ENCODE measurements at places on chromosomes 6 and 20.

DNA sequence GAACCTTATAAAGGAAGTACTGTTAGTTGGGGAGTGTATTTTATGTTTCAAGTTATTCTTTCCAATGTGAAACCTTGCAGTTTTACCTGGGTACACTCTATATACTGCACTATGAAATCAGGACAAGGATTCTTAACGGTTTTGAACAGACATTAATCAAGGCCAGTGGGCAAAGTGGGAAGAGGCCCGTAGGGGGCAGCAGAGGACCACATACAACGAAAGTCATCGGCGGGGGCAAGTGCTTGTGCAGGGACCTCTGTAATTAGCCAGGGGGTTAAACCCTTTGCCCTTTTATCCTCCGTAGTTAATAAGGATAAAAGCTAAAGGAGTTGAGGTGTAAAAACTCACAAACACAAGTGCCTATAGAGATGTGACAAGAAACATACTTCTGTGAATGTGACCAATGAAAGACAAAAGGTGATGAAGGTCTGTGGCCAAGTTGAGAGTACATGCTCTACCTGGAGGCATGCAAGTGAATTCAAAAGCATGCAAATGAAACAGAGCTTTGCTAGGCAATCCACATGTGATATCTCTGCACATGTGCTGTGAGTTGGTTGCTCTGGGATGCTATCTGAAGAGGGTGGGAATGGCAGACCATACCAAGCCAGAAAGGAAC, 392.7 kb upstream of the MAN1A1 start:
- DNase-seq, result no peak

DNA sequence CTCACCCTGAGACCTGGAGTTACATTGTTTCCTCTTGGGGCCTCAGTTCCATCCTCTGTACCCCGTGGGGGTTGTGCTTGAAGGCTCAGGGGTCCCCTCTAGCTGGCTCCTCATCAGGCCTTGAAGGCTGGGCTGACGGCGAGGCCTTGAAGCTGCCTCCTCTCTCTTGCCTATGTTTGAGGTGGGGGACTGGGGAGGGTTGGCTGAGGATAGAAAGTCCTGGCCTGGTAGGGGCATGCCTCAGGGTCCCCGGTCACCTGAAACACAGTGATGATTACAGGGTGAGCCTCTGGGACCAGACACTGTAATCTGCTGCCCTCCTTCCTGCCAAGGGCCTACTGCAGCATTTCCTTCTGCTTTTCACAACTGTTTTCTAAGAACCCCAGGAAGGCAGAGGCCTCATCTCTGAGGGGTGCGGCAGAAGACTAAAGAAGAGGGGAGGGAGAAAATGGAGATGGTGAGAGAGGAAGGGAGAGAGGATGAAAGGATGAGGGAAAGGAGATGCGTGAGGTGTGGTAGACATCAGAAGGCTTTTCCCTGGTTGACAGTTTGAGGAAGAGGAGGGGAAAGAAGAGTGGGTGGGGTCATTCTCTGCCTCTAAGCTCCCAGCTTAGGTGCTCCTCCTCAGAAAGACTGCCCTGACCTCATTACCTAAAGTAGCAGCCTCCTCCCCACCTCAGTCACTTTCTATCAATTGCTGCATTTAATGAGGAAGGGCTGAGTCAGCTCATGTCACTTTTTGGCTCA, 29.7 kb downstream of the VEGFA start:
- DNase-seq, result no peak

- DNase-seq, result no peak
Measured at GRCh38 chr20:23160536-23161243, 74.6 kb upstream of the CD93 start.

- DNase-seq, result no peak
Measured at GRCh38 chr20:53922901-53923314, 147.5 kb downstream of the BCAS1 start.

- no peak for DNase-seq
Measured at GRCh38 chr20:50788045-50788991, 6.5 kb upstream of the BCAS4 start.

DNA sequence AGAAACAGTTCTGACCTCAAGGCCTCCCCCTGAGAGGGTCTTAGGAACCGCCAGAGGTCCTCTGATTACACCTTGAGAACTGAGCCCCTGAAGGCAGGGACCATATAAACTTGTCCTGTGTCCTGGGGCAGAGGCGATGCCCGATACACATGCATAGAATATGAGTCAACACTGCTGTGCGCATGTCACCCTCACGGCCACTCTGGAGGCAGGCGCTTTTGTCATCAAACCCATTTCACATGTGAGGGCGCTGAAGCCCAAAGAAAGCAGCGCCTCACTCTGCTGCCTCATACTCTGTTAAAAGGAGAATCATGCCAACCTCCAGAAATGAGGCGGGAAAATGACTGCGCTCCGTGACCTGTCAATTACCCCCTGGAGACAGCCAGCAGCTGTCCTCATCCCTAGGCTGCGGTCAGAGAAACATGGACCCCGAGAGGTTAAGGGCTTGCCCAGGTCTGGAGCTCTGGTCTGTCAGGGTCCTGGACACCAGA, 158.3 kb downstream of the GRM4 start:
- peak; percentile 76 for DNase-seq

DNA sequence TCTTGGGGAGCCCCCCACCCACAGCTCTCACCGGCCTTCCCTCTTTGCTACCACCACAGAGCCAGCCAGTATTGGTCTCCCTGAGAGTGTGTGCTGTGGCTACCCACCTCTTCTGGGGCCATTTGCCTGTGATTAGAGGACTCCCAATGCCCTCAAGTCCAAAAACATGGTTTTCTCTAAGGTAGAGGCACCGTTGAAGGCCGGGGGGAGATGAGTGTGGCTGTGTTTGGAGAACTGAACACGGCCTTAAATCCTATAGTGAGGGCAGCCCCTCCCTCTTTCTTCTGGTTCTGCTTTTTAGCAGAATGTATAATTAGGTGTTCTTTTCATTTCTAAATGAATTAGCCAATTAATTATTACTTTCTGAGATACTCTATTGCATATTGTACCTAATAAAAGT, 2.5 kb downstream of the CCR6 start:
- DNase-seq, result no peak

- no peak for DNase-seq
Measured at GRCh38 chr6:166351715-166352285, 9.5 kb upstream of the SFT2D1 start.

DNA sequence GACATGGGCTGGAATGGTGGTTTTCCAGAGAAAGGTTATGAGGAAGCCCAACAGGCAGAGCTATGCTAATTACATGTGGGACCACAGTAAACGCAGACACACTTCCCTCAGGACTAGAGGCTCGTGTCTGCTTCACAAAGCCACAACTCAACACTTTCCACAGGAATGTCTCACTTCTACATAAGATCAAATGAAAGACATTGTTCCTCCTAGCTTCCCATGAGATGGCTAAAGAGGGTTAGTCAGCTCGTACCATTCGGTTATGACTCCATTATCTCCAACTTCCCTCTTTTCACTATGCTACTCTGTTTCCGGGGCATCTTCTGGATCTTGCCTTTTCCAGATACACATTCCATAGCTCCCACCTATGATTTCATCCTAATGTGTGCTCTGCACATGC, 29.1 kb upstream of the ZC3H12D start:
- no peak for DNase-seq

- no peak for DNase-seq
Measured at GRCh38 chr6:6746333-6746969, 157.9 kb downstream of the LY86 start.

DNA sequence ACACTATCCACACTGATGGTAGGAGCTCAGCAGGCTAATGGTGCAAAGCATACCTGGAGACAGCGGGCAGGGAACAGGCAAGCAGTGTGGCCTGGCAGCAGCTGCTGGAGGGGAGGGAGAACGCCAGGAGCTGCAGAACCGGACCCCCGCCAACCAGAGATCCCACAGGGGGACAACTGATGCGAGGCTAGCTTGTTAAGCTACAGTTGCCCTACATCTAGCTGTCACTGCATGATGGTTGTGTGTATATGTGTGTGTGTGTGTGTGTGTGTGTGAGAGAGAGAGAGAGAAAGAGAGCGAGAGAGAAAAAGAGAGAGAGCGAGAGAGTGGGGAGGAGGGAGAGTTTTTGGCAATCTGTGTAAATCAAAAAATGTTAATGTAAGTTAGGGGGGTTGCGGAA, 69.7 kb upstream of the NHSL1 start:
- DNase-seq, result no peak

DNA sequence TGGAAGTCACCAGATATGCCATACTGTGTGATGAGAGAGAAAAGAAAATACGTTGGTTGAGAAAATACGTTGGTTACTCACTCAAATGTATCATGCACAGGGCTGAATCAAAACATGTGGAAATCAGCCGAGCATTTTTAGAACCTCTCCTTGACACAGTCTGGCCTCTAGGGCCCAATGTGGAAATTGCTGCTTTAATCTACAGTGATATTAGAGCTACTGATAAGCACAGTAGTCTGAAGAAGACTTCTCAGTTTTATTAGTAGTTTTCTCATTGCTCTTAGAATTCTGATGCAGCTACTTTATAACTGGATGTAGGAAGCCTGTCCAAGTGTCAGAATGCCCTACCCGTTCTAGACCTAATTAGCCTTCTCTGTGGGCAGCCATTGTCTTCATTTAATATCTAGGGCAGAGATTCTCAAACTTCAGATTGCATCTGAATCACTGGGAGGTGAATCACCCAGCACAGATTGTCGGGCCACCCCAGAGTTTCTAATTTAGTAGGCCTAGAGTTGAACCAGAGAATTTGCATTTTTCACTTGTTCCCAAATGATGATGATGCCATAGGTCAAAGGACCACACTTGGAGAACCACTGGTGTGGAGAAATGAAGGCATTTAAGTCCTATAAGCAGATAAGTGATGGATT, 229.1 kb downstream of the PLCB1 start:
- DNase-seq, result no peak

DNA sequence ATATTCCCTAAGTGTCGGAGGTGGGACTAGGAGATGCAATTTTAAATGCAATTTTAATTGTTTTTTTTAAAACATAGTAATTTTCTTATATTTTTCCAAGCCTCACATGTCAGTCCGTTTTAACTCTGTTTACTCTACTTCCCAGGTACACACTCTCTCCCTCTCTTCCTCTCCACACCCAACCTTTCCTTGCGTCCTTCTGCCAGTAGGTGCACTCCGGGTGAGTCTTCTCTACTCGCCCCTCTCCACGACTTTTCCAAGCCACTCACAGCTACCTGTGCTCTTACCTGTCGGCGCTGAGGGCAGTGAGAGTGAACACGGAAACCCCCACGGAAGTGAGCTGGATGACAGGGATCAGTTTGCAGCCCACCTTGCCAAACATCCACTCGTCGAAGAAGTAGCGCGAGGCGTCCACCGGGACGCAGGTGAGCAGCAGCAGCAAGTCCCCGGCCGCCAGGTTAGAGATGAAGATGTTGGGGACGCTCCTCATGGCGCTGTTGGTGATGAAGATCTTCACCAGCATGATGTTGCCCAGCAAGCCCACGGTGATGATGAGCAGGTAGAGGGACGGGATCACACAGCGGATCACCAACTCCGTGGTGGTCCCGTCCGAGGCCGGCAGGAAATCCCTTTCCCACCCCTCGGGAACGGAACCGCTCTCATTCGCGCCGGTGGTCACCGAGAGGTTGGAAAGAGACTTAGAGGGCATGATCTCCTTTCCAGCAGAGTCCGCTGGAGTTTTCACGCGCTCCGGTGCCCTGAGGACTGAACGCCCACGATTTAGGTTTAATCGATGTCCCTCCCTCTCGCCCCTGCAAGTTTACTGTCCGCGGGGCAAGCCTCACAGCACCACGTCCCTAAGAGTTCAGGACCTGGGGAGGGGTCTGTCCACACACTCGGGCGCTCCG, 44.5 kb upstream of the GJE1 start:
- no peak for DNase-seq

- DNase-seq, result no peak
Measured at GRCh38 chr6:7152462-7152861, 44.7 kb downstream of the RREB1 start.

- no peak for DNase-seq
Measured at GRCh38 chr20:3885715-3886114, 3.5 kb upstream of the PANK2 start.

DNA sequence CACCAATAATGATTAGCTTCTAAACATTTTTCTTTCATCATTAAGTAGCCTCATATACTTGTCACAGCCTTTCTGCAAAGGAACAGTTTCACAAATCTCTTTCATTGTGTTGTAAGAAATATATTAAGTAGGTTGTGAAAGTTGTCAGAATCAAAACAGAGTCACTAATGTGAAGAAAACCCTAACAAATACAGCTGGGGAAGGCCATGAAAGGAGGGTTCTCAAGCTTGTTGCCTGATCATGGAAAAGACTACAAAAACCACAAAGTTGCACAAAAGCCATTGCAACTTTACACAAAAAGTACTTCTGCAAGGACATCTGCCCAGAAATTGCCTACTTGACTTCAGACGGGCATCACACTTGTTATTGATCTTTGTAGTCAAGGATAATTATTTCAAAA, 216.1 kb downstream of the ALDH8A1 start:
- DNase-seq, result no peak

DNA sequence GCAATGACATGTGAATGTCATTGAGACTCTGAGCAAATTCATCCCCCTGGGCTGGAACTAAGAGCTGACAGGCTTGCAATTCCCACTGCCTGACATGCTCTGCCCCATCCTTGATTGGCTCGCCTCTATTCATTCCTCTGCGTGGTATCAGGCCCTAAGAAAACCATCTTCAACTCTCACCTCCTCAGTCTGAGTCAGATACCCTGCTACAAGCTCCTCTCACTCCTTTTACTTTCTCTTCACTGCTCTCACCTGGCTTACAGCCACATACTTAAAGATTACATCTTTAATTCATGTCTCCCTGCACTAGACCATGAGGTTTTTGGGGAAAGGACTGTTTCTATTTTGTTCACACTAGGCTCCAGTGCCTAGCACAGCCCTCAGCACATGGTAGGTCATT, 131.6 kb downstream of the KIF6 start:
- no peak for DNase-seq

DNA sequence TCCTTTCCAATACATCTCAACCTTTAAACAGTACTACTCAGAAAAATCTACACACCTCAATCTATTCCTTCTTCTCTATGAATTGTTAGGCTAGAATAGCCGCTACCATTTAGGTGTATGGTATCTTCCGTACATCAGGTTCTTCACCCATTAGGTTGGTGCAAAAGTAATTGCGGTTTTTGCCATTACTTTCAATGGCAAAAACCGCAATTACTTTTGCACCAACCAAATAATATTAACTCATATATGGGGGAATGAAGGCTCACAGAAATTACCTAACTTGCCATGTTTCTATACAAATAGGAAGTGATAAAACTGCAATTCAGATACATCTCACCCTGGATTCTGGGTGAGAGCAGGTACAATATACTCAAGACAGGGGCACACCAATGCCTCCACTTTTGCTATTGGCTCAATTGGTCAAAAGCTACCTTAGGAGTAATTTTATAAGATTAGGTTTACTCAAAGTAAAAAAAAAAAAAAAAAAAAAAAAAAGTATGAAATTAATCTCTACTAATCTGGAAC, 37.7 kb upstream of the ARHGAP18 start:
- no peak for DNase-seq

Data from breast epithelium (tissue), 4 donors.